ENCODE measurements at places on chromosomes 5 and 9. TPM values are rescaled to one million over a fixed set of nuclear protein-coding genes. Genes with fewer than 3 reads are reported as not detected.

The FAT2 gene
- polyA plus RNA-seq = 0.09 TPM

The GPX3 gene
- 28.0 TPM for polyA plus RNA-seq

The PDGFRB gene
- polyA plus RNA-seq = 4.5 TPM

The ZNF366 gene
- not detected for polyA plus RNA-seq

The LECT2 gene
- polyA plus RNA-seq = 0.45 TPM

DNA sequence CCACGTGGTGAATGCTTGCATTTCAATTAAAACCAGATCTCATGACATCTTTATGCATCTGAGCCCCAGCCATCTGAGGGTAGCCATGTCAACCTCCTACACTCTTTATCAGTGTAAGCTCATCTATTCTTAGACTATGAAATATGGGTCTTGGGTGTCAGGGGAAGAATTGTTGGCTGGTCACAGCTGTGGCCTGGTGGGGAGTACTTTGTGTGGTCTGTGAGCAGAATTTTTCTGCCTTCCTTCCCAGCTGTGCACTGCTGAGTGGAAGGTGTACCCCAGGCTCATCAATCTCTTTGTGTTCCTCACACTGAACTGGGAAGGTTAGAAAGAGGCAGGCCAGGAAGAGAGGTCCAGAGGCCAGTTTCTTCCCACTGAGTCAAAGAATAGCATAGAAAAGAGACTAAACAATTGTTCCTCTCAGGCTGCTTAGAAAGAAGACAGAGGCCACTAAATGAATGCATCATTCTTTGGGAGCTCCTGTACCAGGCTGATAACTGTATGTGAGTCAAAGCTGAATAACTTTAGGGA, 202.7 kb upstream of the RGMB start:
- no peaks in the 10 kb centered on the region for H3K27me3 ChIP-seq
- H3K27ac ChIP-seq = no peak overlapping the region
- H3K4me1 ChIP-seq = no peaks in the 10 kb centered on the region
- DNase-seq = no peak
- H3K36me3 ChIP-seq = no peaks in the 10 kb centered on the region
- no peak overlapping the region for H3K4me3 ChIP-seq

DNA sequence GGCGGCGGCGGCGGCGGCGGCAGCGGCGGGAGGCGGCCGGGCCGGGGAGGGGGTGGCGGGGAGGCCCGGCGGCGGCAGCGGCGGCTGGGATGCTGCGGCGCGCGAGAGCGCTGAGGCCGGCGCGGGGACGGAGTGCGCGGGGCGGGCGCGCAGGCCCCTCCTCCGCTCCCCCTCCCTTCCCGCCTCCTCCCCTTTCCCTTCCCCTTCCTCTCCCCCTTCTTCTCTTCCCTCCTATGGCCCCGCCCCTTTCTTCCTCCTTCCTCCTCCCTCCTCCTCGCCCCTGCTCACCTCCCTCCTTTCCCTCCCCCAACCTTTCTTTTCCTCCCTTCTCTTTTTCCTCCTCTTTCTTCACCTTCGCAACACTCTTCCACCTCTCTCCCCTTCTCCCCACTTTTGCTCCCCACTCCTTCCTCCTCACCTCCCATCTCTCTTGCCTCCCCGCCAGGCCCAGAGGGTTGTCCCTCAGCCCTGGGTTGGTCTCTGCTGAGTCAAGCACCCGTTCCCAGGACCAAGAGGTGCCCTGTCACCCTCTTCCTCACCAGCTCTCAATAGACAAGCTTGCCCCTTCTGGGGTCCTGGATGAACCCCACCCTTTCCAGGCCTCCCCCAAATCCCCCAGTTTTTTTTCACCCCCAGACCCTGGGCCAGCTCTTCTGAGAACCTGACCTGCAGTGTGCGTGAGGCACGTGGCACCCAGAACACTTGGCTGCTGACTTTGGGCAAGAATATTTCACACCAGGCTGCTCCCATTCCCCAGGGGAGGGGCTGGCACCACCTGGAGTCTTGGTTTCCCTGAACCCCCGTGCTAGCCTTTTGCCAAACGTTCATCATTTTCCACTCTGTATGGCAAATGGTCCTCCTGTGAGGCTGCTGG, at the start of gene SEMA4D:
TSS of gene SEMA4D (minus strand) at position 136 of the 874 bp plus-strand sequence. CDS start 92,657 bp downstream, outside the sequence.
- no peaks in the 10 kb centered on the region for H3K36me3 ChIP-seq
- H3K4me1 ChIP-seq = peaks cover 49% of the 10 kb centered on the region
- peak within 1 kb of the TSS; percentile 85 for H3K4me3 ChIP-seq
- peak; percentile 95 for DNase-seq
- H3K27me3 ChIP-seq = no peaks in the 10 kb centered on the region

DNA sequence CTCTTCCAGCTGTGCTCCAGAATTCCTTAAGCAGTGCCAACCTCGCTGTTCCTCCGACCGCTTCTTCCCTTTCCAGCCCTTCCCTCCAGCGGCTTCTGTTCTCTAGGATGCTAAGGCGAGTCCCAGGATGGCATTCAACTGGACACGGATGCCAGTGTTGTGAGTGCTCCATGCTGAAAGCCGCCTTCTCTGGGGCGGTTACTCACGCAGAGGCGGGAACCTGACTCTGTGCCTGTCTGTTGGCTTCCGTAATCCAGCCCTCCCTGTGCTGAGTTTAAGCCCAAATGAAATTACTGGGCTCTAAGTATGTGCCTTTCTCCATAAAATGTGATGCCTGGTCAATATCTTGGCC, 20.2 kb downstream of the COL5A1 start:
- DNase-seq = no peak
- H3K27ac ChIP-seq = no peak overlapping the region
- H3K4me1 ChIP-seq = peaks cover 7% of the 10 kb centered on the region
- H3K4me3 ChIP-seq = no peak overlapping the region
- no peaks in the 10 kb centered on the region for H3K27me3 ChIP-seq
- no peaks in the 10 kb centered on the region for H3K36me3 ChIP-seq

- no peaks in the 10 kb centered on the region for H3K36me3 ChIP-seq
- no peaks in the 10 kb centered on the region for H3K4me1 ChIP-seq
- H3K27me3 ChIP-seq = peaks cover 42% of the 10 kb centered on the region
- H3K27ac ChIP-seq = no peak overlapping the region
These were observed 45.0 kb upstream of the PRSS3 start for GRCh38 chr9:33750307-33750838.

DNA sequence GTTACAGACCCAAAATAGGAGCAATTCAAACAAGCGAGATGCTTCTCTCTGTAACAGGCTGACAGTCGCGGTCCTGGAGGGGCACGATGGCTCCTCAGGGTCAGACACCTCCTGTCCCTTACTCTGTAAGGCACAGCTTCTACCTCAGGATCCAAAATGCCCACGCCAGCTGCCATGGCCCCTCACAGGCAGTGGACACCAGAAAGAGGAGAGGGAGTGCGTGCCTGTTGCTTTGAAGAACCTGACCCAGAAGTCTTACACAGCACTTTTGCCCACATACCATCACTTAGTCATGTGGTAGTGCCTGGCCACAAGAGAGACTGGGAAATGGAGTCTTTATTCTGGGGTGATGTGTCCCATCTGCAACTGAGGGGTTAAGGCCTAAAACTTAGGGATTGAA, 11.6 kb upstream of the ABL1 start:
- no peaks in the 10 kb centered on the region for H3K27me3 ChIP-seq
- peaks cover 31% of the 10 kb centered on the region for H3K4me1 ChIP-seq
- DNase-seq = no peak
- H3K36me3 ChIP-seq = no peaks in the 10 kb centered on the region
- peak overlapping the region; percentile 10 for H3K4me3 ChIP-seq

GRCh38 chr5:10235350-10235749, 14.3 kb downstream of the ATPSCKMT start:
- no peaks in the 10 kb centered on the region for H3K27me3 ChIP-seq
- DNase-seq = no peak
- H3K36me3 ChIP-seq = peaks cover 4% of the 10 kb centered on the region
- H3K4me1 ChIP-seq = no peaks in the 10 kb centered on the region
- no peak overlapping the region for H3K27ac ChIP-seq

DNA sequence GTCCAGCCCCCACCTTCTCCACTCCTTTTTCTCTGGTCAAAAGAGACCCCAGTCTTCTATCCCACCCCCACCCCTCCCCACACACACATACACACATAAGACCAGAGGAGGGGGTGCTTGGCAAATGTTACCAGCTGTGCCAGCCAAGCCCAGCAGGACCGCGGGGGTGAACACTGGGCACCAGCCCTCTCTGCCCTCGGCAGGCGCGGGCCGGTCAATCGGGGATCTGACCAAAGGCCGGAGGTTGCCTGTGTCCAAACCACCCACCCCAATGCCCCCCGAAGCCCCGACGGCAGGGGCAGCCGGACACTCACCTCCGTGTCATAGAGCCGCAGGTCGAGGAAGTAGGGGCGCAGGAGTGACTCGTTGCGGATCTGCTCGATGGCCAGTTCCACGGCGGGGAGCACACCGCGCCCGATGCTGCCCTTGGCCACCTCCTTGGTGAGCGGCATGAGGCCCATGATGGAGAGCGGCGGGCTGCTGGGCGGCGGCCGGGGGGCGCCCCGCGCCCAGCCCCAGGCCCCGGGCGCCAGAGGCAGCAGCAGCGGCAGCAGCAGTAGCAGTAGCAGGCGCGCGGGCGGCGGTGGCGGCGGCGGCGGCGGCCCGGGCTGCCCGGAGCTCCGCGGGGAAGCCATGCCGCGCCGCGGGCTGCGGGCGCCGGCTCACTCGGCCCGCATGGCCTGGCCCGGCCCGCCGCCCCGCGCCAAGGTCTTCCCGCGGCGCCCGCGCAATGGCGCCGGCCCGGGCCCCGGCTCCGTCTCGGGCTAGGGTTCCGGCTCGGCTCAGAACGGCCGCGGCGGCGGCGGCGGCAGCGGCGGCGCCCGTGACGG, 417 bp downstream of the GABBR2 start:
- H3K4me1 ChIP-seq = peaks cover 5% of the 10 kb centered on the region
- peak; percentile 37 for DNase-seq
- no peak overlapping the region for H3K27ac ChIP-seq
- no peaks in the 10 kb centered on the region for H3K36me3 ChIP-seq

- no peak for DNase-seq
- H3K4me1 ChIP-seq = 0 out of 2 replicates have a peak, but pooled peaks cover 9% of the 10 kb centered on the region
- H3K36me3 ChIP-seq = no peaks in the 10 kb centered on the region
- no peak overlapping the region for H3K4me3 ChIP-seq
- H3K27me3 ChIP-seq = no peaks in the 10 kb centered on the region
These were observed 385.2 kb downstream of the FAM170A start for GRCh38 chr5:120014535-120014934.

DNA sequence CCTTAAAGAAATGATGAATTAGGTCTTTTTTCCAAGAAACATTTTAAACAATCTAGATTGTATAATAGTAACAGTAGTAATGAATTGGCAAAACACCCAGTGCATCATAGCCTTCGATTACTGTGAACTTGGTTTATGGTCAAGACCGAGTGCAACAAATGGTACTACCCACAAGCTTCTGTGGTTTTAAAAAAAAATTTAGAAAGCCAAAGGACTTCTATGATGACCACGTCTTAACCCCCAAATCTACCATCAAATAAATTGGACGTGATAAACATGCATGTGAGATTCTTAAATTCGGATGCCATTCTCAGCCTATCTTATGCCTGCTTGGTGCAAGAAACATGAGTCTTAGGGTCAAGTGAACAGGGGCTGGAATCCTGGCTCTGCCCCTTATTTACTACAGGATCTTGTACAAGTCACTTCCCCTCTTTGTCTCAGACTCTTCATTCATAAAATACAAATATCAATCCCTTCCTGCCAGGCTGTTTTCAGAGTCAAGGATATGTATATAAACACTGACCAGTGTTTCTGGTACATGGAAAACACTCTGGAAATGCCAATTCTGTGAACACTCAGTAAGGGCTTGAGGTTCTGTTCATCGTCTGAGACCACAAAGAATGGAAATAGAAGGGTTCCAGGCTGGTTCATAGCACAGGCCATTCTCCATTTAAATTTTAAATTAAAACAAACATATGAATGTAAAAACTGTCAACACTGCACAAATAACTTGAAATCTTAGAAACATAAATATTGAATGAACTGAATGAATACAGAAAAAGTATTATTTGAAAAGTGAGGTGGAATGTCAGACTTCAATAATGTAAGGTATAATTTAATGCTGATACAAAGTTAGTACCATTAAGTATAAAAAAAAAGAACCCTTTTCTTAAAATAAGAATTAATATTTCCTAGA, 107.8 kb downstream of the NR6A1 start:
- peaks cover 33% of the 10 kb centered on the region for H3K4me1 ChIP-seq
- DNase-seq = no peak
- H3K36me3 ChIP-seq = no peaks in the 10 kb centered on the region

GRCh38 chr9:124000161-124000783, 11.3 kb upstream of the LHX2 start:
- peaks cover 94% of the 10 kb centered on the region for H3K27me3 ChIP-seq
- peak; percentile 24 for DNase-seq
- no peak overlapping the region for H3K27ac ChIP-seq
- H3K4me3 ChIP-seq = no peak overlapping the region

GRCh38 chr5:139141446-139142204, 56.5 kb downstream of the SIL1 start:
- no peak for DNase-seq
- H3K27ac ChIP-seq = no peak overlapping the region
- H3K27me3 ChIP-seq = no peaks in the 10 kb centered on the region
- no peaks in the 10 kb centered on the region for H3K4me1 ChIP-seq
- no peaks in the 10 kb centered on the region for H3K36me3 ChIP-seq
- H3K4me3 ChIP-seq = no peak overlapping the region

DNA sequence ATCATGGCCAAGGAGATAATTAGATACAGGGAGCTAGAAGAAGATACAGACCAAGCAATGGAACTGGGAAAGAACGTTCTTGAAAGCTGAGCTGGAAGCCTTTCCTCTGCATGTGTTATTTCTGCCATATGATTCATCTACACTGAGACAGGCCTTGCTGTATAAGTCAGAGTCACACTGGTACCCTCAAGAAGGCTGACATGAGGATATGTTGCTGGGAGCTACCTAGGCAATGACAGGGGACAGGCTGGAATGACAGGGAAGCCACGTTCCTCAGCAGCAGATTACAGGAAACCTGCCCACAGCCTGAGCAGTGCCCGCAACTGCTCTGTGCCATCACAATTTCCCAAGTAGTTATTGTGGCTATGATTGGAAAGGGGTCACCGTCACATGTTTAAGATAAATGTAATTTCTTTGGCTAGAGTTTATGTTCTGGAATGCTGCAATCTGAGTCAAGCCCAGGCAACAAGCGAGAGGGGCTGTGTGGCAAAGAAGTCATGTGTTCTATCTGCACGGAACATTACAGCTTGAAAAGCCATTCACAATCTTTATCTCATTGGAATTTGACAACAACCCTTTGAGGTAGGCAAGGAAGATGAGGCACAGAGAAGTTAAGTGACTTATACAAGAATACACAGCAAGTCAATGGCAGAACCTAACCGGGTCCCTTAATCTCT, 108.2 kb downstream of the TTLL11 start:
- no peak overlapping the region for H3K4me3 ChIP-seq
- H3K36me3 ChIP-seq = no peaks in the 10 kb centered on the region
- no peak overlapping the region for H3K27ac ChIP-seq
- no peaks in the 10 kb centered on the region for H3K4me1 ChIP-seq
- DNase-seq = no peak

- no peaks in the 10 kb centered on the region for H3K27me3 ChIP-seq
- no peak overlapping the region for H3K27ac ChIP-seq
- no peak overlapping the region for H3K4me3 ChIP-seq
- peak; percentile 75 for DNase-seq
These were observed 70.1 kb upstream of the SPATA31E1 start for GRCh38 chr9:87812375-87813118.

- H3K4me1 ChIP-seq = peaks cover 24% of the 10 kb centered on the region
- H3K4me3 ChIP-seq = no peak overlapping the region
- H3K36me3 ChIP-seq = no peaks in the 10 kb centered on the region
- H3K27ac ChIP-seq = no peak overlapping the region
- H3K27me3 ChIP-seq = peaks cover 47% of the 10 kb centered on the region
- DNase-seq = no peak
These were observed 159.5 kb upstream of the SHB start for GRCh38 chr9:38228331-38229103.
